Hippocampal formation (tissue), 2 donors: ENCODE measurements at places on chromosomes 2 and 18.

- no peak for DNase-seq
Observed at GRCh38 chr2:16203069-16203468, 262.7 kb downstream of the MYCN start.

GRCh38 chr2:20173496-20174402, 51.2 kb downstream of the SDC1 start:
- no peak for DNase-seq

GRCh38 chr2:68317971-68318913, 1.5 kb downstream of the CNRIP1 start:
- peak; percentile 23 for DNase-seq

GRCh38 chr2:128442053-128442751, 123.5 kb upstream of the HS6ST1 start:
- no peak for DNase-seq

DNA sequence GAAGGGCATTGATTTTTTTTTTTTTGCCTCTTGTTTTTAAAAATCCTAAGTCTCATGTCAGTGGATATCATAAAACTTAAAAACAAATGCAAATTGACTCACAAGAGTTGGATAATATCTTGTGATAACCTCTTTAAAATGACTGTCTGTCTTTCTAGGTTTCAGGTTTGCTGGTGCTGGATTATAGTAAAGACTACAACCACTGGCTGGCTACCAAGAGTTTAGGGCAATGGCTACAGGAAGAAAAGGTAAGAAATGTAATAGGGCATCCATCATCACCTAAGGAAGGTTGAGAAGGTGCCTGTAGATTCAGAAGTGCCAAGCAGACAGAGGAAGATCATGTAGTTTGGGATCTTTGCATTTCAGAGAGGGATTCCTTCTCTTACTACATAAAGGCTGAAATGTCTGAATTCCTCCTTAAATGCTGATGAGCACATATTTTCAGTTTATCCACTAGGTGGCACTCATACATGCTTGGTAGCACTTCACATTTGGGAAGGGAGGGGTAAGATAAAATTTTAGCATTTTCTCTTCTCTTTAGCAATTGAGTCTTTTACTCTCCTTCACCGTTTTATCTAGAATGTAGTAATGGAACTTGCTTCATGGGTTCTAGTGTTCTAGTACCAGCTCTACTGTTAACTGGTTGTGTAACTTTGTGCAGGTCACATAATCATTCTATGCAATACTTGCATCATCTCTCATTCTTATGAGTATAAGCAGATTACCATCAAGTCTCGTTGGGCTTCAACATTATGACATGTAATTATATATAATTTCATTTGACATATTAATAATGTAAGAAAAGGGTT, 21.1 kb downstream of the CPS1 start:
- peak; percentile 87 for DNase-seq

DNA sequence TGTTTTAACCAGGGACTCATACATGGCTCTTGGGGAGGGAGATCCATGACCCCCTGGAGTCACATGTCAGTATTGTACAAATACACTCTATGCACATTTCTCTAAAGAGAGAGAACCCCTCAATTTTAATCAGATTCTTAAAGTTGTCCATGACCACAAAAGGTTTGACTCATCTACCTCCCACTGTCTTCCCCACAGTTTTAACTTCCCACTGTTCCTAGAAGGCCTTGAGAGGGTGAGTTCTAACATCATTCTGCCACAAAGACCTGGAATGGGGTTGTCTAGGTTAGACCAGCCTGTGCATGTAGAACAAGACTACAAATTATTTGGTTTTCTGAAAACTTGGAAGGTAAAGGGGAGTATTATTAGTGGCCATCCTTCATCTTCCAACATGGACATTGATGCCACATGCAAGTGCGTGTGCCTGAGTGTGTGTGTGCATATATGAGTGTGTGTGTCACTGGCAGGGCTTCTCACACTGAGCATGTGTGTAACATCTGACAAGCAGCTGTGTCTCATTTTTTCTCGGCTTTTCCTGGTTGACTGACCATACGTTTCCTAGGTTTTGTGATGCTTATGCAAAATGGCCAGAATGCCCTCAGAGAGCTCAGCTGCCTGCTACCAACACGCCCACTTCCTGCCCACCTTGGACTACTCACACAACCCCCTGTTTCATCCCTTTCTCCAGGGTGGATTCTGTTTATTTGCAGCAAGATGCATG, 94.6 kb upstream of the LGALSL start:
- no peak for DNase-seq
